ENCODE measurements at places on chromosomes 5 and 9.

DNA sequence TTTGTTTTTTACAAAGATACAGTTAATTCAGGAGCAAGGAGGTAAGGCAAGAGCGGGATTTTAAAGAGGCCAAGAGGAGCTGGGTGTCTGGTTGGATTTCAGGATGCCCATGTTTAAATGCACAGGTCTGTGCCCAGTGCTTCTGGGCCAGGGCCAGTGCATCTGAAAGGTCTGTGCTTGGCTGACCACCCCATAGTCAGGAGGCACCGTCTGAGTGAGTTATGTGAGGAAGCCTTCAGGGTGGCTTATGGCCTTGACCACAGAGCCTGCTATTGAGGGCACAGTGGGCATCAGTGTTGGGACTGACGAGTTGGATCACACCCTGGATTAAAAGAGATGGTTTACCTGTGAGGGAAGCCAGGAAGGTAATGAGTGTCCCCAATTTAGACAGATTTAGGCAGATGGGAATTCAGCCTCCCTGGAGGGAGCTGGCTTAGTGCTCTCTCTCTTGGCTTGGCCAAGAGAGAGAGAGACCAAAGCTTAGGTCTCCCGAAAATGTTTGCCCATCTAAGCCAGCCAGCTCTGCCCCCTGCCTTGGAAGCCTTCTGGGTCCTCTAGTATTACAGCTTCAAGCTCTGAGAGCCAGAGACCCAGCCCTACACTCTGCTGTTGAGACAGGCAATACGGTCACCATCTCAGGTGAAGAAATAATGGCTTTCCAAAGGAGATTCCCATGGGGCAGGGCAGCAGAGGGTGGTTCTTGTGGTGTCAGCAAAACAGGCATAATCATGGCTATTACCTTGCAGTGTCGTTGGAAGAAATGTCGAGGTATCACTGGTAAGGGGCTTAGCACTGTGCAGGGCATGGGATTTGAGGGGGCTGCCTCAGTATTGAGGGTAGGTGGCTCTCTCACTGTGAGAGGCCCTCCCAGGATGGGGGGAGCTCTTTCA lies 68.6 kb downstream of the RGS3 start:
- no peak for DNase-seq

GRCh38 chr5:160479926-160480325 lies 58.3 kb downstream of the PTTG1 start:
- no peak for DNase-seq

- DNase-seq = no peak
These were observed 1068.5 kb upstream of the CDH10 start for GRCh38 chr5:25713259-25713658.

DNA sequence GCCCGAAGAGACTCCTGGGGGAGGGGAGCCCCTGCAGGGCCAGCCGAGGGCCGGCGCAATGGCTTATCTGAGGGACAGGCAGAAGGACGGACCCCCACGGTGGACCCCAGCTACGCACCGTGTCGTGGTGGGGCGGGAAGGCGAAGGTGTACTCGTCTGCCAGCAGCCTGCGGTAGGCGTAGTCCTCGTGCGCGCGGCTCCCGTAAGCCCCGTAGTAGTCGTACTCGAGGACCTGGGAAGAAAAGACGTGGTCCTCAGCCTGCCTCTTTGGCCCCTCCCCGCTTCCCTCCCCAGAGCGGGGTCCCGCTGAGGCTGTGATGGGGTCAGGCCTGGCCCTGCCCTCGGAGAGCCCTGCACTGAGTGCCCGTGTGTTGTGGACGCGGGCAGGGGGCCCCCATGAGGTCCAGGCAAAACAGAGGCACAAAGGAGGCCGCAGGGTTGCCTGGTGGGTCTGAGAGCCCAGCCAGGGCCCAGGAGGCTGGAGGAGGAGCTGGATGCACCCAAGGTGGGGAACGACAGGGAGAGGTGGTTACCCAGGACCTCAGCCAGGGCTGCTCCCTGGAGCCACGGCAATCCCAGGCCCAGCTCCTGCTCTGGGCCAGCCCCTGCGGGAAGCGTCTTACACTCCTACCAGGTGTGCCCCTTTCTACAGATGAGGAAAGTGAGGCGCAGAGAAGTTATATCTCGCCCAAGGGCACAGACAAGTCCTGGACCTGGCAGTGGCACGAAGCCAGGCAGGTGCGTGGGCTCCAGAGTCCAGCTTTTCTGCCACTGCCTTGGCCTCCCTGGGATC lies 35.2 kb downstream of the SARDH start:
- no peak for DNase-seq

- no peak for DNase-seq
These were observed 9.9 kb downstream of the MYOZ3 start for GRCh38 chr5:150670948-150671310.
